Spinal cord (tissue), 10 donors: ENCODE measurements at places on chromosomes 11 and 22. TPM values are rescaled to one million over a fixed set of nuclear protein-coding genes. Genes with fewer than 3 reads are reported as not detected.

Gene NPTXR
- total RNA-seq: 28.4 TPM

Gene SLC15A3
- total RNA-seq: 20.3 TPM

Gene IL17REL
- total RNA-seq: 0.22 TPM

Gene OR5AK2
- not detected for total RNA-seq

Gene TMEM121B
- 4.6 TPM for total RNA-seq
